ENCODE measurements at places on chromosomes 16 and 17.

DNA sequence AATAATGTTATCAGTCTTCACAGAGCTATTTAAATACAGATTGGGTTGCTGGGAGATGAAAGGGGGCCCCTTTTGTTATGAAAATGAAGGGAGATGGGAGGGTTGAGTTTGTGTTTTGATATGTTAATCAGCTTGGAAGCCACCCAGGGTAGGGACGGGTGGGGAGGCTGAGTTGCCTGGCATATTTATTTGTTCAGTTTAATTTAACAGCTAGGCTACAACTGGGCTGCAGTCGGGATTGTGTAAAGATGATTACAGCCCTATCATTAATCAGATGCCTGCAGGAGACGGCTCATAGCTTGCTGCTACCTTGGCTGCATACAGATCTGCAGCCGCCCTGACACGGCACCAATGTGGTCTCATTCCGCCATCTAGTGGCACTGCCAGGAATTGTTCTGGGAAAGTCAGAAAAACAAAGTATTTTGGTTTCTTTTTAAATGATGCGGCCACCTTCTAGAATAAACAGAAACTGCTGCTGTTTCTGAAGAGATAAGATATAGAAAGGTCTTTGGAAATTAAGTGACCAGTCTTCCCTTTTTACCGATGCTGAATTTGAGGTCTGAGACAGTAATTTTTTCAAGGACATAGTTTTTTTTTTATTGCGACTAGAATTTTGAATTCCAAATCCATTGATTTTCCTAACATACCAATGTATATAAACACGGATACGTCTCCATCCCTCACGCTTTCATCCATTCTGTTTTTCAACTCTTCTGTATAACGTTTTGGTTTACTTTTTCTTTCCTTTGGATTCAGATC lies 458.0 kb upstream of the ASIC2 start:
- H3K27ac ChIP-seq: no peak overlapping the region
- H3K27me3 ChIP-seq: no peaks in the 10 kb centered on the region
- H3K36me3 ChIP-seq: no peaks in the 10 kb centered on the region
- peak; percentile 75 for DNase-seq
- no peaks in the 10 kb centered on the region for H3K4me1 ChIP-seq
- H3K4me3 ChIP-seq: no peak overlapping the region

GRCh38 chr16:69672315-69672997 lies 53.9 kb downstream of the NQO1 start:
- no peaks in the 10 kb centered on the region for H3K4me1 ChIP-seq
- no peak for DNase-seq
- no peaks in the 10 kb centered on the region for H3K27me3 ChIP-seq
- H3K27ac ChIP-seq: no peak overlapping the region
- H3K4me3 ChIP-seq: no peak overlapping the region
- peaks cover 66% of the 10 kb centered on the region for H3K36me3 ChIP-seq

DNA sequence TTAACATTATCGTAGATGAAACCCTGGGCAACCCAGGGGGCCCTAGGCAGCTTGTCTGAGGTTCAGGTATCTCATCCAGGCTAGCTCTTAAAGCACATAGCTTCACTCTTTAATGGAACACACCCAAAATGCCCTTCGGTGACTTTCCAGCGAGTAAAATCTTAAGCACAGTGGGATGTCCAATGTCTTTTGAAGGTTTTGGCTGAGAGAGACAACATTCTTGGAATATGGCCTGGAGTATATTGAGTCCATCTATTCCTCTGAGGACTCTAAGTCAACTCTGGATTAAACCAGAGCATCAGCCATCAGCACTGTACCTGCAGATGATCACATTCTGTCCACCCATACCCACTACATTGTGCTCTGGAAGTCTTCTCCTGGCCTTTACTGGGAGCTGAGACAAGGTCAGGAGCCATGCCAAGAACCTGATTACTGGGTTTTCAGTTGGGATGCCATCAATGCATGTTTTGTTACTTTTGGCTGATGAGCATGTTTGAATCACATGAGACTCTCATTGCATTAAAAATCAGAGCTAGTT lies 63.4 kb upstream of the CDH11 start:
- DNase-seq: no peak
- H3K27ac ChIP-seq: no peak overlapping the region
- H3K4me1 ChIP-seq: no peaks in the 10 kb centered on the region
- no peak overlapping the region for H3K4me3 ChIP-seq
- no peaks in the 10 kb centered on the region for H3K27me3 ChIP-seq

DNA sequence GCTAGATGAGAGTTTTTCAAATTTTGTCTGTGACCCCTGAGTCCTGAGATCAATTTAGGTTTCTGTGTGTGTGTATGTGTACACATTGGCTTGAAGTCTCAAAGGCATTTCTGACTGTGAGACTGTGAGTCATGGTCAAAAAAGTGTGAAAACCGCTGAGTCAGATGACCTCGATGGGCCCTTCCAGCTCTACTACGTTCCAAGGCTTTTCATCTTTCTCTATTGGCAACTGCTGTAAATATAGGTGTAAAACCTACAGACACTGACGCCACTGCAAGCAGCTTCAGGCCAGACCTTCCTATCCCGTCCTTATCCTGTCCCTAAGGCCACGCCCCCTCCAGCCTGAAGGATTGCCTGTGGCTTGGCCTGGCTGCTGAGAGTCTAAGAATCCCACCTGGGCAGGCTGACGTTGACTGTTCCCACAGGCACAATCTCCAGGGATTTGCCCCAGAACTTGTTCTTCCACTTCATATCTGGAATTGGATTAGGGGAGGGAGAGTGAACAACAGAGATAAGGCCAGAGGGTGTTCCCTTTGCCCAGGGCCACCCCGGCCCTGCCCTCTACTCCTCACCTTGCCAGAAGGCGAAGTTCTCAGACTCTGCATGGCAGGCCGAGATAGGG lies 11.3 kb downstream of the OSBPL7 start:
- no peak overlapping the region for H3K4me3 ChIP-seq
- H3K4me1 ChIP-seq: no peaks in the 10 kb centered on the region
- no peak for DNase-seq
- H3K36me3 ChIP-seq: peaks cover 33% of the 10 kb centered on the region
- H3K27me3 ChIP-seq: no peaks in the 10 kb centered on the region
- H3K27ac ChIP-seq: peak overlapping the region; percentile 27

- no peaks in the 10 kb centered on the region for H3K27me3 ChIP-seq
- H3K4me3 ChIP-seq: no peak overlapping the region
- peak overlapping the region; percentile 60 for H3K27ac ChIP-seq
- DNase-seq: no peak
Observed at GRCh38 chr17:31568121-31568520, 176.6 kb downstream of the RAB11FIP4 start.

DNA sequence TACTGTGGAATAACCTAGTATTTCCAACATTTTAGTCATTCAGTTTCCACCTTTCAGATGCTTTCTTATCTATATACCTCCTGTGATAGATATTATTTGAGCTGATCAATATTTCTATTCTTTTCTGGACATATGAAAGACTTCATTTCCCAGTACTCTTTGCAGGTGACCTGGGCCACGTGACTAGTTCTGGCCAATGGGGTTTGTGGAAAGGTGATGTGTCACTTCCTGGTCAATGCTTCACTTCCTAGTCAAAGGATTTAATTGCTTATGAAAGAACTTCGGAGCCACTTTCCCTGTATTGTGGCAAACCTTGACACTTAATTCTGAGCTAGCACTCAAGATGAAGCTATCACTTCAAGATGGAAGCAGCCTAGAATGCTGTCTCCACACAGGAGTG lies 248.9 kb upstream of the FOXF1 start:
- no peaks in the 10 kb centered on the region for H3K27me3 ChIP-seq
- no peak overlapping the region for H3K4me3 ChIP-seq

Measured in right atrium auricular region (tissue), 2 donors.